ENCODE measurements at places on chromosomes 7 and 10.

GRCh38 chr10:95600158-95600557 lies 39.0 kb upstream of the SORBS1 start:
- DNase-seq, result no peak

DNA sequence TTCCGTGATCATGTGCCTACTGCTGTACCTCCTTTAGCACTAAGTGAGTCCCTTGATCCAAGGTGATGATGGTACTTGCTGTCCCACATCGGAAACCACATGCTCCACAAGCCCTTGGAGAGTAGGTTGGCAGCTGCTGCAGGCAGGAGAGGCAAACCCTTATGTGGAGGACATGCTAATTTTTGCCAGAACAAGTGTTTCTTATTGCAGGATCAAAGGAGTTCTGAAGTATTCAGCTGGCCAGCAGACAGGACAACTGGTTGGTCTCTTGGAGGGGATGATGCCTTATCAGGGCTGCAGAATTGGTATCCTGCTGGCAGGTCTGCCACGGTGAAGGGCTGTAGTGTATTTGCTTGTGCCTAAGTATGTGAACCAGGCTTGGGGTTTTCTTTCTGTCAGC lies 36.8 kb downstream of the NACAD start:
- no peak for DNase-seq

GRCh38 chr10:31074722-31075086 lies 43.0 kb upstream of the ZNF438 start:
- DNase-seq, result no peak

- no peak for DNase-seq
These were observed 132.9 kb downstream of the MBL2 start for GRCh38 chr10:52639652-52640051.

DNA sequence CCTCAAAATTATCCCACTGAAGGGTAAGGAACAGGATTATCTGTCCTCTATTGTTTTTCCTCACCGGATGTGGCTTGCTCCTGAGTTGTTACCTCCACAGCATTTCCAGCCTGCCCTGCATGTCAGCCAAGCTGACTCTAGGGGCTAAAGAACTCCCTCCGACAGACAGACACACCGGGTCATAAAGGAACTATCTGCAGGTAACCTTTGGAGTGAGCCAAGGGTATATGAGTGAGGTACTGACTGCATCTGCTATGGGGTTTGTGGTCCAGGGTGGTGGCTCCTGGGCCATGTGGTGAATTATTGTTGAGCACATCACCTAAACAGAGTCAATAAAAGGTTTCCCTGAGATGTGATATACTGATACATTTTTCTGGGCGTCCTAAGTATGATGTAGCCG lies 6.9 kb upstream of the KAZALD1 start:
- no peak for DNase-seq

Measured in CMK (cell line).